ENCODE measurements at places on chromosomes 4 and X. TPM values are rescaled to one million over a fixed set of nuclear protein-coding genes. Genes with fewer than 3 reads are reported as not detected.

Gene ZAR1
- 0.66 TPM for total RNA-seq

- DNase-seq: no peak
Observed at GRCh38 chr4:182593402-182593801, 323.8 kb downstream of the DCTD start.

DNA sequence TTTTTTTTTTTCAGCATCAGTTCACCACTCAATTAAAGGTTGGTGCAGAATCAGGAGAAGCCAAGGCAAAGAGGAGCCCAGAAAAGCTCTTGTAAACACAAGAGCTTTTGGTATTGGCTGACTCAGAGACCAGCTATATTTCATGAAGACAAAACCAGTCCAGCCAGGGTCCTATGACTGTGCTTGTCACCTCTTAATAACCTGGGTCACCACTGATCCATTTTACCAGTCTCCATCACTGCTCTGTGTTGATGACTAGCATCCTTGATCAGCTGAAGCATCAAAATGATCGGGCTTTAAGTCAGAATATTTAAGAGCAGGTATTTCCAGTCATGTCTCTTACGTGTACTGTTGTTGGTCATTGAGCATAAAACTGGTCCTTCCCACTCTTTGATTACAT is 237.9 kb downstream of the PACRGL start:
- DNase-seq: no peak

Gene SSX1
- total RNA-seq: 0.18 TPM

Gene CASP3
- 131 TPM for total RNA-seq

GRCh38 chr4:184104419-184105101 is 113.1 kb downstream of the ENPP6 start:
- DNase-seq: no peak

DNA sequence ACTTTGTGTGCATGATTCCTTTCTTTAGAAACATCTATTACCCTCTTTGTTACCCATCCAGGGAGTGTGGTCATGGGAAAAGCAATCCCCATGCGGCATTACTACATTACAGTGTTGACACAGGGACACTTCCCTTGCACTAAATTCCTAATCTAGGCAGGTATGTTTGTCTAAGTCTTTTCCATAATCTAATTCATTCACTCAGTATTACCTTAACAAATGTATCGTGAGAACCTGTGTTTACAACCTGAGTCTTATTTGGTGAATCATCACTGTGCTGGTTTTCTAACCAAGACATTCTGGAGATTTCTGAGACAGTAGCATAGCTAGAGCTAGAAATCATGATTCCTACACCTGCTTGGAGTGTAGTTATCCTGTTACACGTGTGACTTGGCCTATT is 326.8 kb downstream of the BMPR1B start:
- DNase-seq: no peak

DNA sequence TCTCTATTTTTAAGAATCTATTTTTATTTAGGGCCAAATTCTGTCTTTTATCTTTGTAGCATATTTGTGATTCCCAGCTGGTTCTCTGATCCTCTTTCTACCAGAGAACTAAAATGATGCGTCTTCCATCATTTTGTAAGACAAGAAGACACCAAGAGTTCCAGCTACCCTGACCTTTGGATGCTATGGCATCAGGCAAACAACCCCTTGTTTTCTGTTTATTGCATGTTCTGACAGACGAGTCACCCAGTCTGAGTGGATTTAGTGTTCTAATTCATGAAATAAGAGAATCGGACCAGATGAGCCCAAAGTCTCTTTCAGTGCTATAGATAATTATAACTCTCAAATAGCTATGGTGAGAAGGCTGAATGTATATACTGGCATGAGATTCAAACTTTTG is 69.7 kb downstream of the ZFYVE28 start:
- peak; percentile 7 for DNase-seq

DNA sequence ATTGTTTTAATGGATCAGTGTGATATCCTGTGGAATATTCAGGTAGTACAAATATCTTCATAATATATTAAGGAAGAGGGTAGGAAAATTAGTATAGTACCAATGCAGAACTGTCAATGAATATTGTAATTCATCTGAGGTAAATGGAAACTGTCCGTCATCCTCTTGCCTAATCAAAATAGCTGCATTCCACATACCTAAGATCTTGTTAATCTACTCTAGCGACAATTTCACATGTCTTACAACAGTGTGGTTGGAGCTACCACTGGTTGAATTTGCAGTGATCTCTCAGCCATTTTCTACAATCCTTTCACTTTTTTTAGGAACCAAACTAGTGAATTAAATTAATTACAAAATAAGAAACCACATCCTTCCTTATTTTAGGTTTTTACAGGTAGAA is 117.5 kb downstream of the PCDH18 start:
- DNase-seq: no peak

GRCh38 chrX:118347131-118347530 is 1.2 kb downstream of the WDR44 start:
- DNase-seq: no peak

All from H7 (cell line).